Effector CD8-positive, alpha-beta T cell (primary cell): ENCODE measurements at places on chromosomes 1 and 21.

DNA sequence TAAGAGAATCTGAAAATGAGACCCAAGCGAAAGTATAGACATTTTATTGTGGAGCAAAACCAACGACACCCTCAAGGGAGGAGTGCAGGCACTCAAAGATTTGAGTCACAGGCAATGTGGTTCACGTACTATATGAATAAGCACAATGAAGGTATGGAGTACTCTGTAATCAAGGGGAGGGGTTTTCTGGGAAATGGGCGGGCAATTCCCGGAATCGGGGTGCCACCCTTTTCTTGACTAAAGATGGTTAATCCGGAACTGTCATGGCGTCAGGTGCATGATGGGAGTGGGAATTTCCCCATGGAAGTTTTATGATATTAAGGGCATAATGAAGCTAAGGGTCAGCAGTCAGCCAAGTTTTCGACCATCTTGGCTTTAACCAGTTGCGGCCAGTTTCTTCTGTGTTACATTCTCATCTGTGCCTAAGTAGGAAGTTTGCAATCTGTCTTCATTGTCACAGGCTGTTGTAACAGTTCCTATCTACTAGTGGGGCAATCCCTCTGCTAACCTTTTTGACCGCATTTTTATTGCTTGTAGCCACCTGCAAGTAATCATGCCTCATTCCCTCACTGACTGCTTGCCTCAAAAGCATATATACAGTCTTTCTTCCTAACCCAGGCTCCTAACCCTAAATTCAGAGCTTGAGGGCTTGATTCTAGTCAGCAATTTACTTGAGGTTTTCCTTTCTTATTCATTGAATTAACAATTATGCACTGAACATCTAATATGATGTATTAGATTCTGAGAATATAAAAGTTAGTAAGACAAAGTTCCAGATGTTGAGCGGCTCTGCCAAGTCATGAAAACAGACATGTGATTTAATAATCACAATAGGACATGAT, 775 bp upstream of the AIM2 start:
- DNase-seq = no peak

DNA sequence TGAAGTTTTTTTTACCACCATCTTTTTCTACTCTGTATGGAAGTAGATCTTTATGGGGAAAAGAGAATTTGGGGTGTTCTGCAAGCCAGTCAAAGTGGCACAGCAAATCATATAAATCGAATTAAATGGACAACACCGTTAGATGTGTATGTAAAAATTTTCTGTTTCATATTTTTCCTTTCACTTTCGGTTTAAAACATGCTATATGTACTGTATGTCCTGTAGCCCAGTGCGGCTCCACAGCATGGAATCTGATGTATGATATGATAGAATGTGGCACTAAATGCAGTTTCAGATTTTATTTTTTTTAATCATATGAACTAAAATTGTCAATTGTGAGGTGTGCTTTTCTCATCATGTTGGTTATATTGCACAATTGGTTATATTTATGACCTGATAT, 32.9 kb downstream of the RAB4A start:
- no peak for DNase-seq

DNA sequence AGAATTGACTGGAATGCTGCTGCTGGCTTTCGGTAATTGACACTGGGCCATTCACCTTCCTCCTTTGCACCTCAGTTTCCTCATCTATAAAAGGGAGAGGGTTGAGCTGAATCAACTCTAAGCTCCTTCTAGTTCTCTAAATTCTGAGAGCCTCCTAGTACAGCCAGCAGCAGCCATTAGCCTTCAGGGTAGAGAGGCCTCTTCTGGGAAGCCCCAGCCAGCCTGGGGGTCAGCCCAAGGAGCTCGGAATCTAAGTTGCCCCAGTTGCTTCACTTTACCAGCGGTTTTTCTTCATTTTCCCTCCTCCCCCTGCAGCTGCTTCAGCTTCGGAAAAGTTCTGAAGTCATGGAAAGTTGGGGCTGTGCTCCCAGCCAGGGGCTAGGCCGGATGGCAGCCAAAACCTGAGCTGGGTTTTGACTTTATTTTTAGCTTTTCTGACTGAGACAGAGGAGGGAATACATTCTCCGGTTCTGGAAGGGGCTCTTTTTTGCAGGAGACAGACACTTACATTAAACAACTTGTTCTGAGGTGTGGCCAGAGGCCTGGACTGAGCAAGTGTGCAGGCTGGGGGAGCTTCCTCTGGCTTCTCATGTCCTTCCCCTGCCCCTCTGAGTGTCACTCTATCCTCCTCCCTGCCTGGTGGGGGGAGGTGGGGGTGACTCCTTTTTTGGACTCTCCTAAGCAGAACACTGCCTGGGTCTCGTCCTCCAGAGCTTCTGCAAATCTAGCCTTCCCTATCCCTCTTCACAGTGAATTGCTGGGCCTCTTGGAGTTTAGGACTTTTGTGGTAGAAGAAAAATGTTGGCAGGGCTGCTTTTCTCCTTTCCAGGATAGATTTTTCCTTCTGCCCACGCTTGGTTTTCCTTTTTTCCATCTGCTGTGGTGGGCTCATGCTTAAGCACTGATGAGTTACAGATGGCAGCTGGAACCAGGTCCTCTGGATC, 14.4 kb downstream of the LMNA start:
- no peak for DNase-seq

GRCh38 chr1:77680173-77680572, 2.3 kb downstream of the ZZZ3 start:
- no peak for DNase-seq

- no peak for DNase-seq
Measured at GRCh38 chr1:228781161-228781808, 46.0 kb downstream of the RHOU start.

GRCh38 chr1:225642177-225642576, 10.7 kb downstream of the ENAH start:
- DNase-seq = no peak

DNA sequence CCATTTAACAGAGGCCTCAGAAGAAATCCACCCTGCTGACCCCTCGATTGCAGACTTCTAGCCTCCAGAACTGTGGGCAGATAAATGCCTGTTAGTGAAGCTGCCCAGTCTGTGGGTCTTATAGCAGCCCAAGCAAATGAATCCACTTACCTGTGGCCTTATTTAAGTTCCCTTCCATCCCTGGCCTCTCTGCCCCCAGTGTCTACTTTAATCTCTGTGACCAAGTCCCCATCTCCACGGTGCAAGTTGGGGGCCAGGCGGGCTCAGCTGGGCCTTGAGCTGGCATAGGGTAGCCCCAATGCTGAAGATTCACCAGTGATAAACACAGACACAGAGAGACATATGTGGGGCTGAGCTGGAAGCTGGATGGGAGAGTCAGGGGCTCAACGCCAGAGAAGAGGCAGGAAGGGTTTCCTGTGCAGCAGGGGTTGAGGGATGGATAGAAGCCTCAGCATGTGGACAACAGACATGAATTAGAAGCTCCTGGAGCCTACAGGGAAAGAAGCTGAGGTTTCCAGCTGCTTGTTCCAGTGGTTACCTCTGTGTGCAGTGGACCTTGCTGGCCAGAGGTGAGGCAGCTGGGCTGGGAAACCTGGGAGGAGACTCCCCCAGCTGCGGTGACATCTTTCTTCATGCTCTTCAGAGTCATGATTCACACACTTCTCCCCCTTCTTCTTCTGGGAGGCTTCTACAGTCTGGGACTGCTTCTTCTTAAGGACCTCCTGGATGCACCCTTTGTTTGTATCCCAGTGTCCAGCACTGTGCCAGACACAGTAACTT, 13.4 kb upstream of the B3GALT5 start:
- DNase-seq = no peak

DNA sequence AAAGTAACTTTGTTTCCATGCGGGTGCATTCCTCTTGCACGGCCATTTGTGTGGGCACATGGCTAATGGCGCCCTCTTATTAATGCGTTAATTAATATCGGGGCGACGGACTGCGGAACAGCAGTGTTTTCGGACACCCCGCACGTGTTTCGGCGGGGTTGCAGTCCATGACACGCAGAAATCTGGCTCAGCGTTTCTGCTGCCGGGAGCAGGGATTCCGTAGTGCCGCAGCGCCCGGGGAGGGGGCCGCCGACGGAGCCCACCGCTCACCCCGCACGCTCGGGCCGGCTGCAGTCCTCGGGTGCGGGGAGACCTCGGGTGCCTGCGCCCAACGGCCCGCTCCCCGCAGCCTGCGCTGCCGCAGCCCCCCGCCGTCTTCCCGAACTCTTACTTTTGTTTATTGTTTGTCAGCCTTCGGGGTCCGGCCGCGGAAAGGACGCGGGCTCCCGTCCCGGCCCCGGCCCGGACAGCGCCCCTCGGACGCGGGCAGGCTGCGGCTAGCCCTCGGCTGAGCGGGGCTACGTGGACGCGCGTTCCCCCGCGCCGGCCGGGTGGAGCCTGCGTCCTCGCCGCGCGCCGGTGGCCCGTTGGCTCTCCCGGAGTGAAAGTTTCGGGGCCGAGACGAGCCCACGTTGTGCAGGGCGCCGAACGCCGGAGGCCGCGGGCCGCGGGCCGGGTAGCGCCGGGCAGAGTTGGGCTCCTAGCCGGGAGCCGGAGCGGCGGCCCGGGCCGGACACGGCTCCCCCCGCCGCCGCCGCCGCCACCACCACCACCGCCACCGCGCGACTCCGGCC, 849 bp downstream of the NFIA start:
- DNase-seq = no peak

DNA sequence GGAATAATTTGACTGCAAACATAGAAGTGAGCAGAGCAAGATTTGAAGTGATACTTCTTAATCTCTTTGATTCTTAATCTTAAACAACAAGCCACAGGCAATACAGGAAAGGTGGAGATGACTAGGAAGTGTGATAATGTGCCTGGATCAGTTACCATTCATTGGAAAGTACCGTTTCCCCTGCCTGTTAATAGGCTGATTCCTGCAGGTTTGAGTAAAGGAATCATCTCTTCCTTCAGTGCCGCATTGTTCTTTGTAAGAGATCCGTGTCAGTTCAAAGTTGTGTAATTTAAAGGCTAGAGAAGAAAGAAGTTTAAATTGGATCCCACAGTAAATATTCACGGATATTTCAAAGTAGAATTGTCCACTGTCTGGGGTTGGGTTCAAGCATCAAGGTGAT, 43.5 kb upstream of the BCL10 start:
- no peak for DNase-seq

DNA sequence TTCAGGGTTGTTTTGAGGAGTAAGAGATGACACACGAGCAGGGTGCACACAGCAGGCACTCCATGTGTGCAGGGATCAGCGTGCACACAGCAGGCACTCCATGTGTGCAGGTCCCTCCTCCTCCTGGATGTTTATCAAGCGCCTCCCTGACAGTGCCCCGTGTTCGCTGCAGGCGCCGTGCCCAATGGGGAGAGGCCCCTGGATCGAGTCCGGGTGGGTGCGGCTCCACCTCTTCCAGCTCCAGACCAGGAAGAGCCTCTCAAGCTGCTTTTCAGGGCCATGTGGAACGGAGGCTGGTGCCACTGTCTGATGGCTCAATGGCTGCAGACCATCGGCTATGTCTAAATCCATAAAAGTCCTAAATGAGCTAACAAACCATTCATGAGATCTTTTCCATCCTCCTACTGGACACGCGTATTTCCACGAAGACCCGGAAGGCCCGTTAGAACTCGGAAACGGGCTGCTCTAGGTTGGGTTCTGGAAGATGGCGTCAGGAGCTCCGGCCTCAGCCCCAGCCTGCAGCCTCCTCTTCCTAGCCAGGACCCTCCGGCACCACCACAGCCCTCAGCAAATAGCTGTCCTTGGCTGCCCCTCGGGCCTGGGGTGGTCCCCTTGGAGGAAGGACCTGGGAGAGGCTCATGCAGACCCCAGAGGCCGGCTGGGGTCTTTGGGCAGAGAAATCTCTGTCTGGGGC, 36.0 kb downstream of the RRP1 start:
- no peak for DNase-seq

DNA sequence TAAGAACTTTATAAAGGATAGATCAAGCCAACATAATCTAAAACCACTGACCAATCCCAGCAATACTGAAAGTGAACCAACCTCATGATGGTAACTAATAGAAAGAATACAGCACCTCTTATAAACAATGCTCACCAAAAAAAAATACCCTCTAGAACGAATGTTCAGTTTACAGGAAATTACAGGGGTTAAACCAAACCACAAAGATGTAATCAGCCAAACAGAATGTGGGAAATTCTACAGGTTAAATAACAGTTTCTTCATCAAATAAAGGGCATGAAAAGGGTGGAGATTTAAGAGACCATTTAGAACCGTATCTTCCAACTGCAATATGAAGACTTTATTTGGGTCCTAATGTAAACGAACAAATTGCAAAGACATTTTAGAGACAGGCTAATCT, 30.4 kb downstream of the ARID4B start:
- DNase-seq = no peak

DNA sequence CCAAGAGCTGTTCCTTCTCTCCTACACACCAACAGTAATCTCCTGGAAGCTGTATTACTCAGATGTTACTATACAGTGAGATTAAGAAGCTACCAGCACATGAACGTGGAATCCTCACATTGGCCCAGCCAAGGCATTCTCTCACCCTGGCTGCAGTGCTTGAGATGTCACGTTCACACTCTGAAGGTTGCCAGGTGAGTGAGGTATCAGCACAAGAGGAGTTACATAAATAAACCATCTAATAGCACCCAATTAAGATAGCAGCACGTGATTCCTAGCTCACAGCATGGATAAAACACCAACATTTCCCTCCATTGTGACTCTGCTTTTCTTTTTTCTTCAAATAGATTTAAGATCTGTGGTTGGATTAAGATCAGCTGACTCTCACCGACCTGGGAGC, 182.8 kb downstream of the PLPP3 start:
- no peak for DNase-seq

GRCh38 chr1:38026592-38027200, 14.2 kb downstream of the UTP11 start:
- DNase-seq = no peak

GRCh38 chr1:36327421-36328087, 4.1 kb upstream of the EVA1B start:
- no peak for DNase-seq

DNA sequence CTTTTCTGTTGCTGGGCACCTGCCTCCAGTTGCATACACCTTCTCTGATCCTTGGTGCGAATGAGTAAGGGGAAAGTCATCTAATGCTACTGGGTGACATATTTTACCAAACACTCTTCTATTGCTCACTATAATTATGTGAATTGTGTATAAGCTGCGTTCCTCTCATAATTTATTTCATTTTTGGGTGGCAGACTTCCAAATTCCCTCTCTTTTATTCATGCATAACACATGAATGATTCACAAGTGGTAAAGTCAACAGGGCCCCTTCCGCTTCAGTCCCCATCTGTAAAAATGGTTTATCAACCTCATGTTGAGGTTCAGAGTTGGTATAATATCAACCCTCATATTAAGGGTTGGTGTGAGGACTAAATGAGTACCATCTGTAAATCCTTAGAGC, 3.2 kb upstream of the QSOX1 start:
- DNase-seq = no peak

GRCh38 chr1:99659755-99660210, 13.9 kb downstream of the PALMD start:
- no peak for DNase-seq

DNA sequence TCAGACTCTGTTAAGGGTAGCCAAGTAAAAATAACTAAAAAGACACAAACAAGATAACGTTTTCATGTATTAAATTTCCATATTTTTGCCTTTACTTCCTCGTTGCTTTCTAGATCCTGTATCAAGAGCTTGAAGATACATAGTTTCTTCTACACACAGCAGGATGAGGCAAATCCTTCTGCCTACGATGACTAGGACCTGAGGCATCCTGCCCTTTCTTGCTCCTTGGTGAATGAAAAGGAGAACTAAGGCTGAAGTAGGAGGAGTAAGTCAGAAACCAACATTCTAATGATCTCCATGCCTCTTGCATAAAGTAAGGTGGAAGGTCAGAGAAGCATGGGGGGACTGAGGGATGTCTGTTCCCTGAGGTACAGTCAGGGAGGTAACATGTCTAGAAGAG, 102.6 kb downstream of the GPATCH2 start:
- no peak for DNase-seq

GRCh38 chr1:60920561-60920960, 161.8 kb upstream of the NFIA start:
- DNase-seq = no peak

- no peak for DNase-seq
Measured at GRCh38 chr1:147496571-147497210, 44.6 kb upstream of the BCL9 start.
